ENCODE measurements at places on chromosomes 11 and 22. TPM values are rescaled to one million over a fixed set of nuclear protein-coding genes. Genes with fewer than 3 reads are reported as not detected.

MYBPC3 gene
- not detected for total RNA-seq

IL17REL gene
- 0.15 TPM for total RNA-seq

P4HA3 gene
- total RNA-seq = 15.0 TPM

UPK3A gene
- total RNA-seq = not detected

ARVCF gene
- total RNA-seq = 105 TPM

CATSPERZ gene
- total RNA-seq = not detected

MFRP gene
- total RNA-seq = not detected

MYRF gene
- total RNA-seq = 1.8 TPM

ANO1 gene
- 0.40 TPM for total RNA-seq

TMEM132A gene
- total RNA-seq = 106 TPM

NCF4 gene
- total RNA-seq = not detected

SLC25A22 gene
- 24.9 TPM for total RNA-seq

ZNHIT2 gene
- 9.2 TPM for total RNA-seq

OR51F1 gene
- total RNA-seq = not detected

TEX54 gene
- not detected for total RNA-seq

KRTAP5-3 gene
- total RNA-seq = not detected
